ENCODE measurements at places on chromosomes 1 and 21.
A peak's percentile ranks its signal among the peaks of the same experiment; 100 is the strongest.

GRCh38 chr1:19309123-19309813, 2.7 kb downstream of the AKR7A2 start:
- peak; percentile 80 for DNase-seq

GRCh38 chr1:185874246-185874645, 140.1 kb downstream of the HMCN1 start:
- DNase-seq = no peak

- DNase-seq = no peak
Observed at GRCh38 chr1:44571712-44572571, 102.3 kb downstream of the TMEM53 start.

DNA sequence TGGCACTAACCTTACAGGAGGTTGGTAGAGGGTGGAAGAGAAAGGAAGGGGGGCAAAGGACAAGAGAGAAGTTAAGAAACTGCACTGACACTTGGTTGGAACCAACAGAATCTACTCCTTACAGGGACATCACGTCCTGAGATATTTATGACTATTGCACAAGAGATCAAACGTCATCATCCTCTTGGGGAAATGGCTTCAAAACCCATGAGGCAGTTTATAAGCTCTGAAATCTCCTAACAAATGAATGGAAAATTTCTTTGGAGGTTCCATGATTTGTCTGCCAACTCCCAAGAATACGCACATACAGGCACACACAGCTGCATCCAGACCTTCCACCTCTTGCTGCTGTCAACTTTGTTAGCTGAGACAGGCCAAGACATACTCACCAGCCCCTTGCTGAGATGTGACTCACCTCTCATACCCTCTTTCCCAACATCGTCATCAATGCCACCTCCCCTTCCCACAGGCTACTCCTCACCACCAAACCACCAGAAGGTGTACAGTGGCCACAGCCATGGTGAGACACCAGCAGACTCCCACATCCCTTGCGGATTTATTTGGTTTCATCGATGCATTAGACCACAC, 135.5 kb downstream of the SETD4 start:
- peak; percentile 72 for DNase-seq

- DNase-seq = no peak
Observed at GRCh38 chr1:1092894-1093609, 18.9 kb upstream of the RNF223 start.

GRCh38 chr1:160827418-160827817, 31.4 kb downstream of the LY9 start:
- DNase-seq = no peak

DNA sequence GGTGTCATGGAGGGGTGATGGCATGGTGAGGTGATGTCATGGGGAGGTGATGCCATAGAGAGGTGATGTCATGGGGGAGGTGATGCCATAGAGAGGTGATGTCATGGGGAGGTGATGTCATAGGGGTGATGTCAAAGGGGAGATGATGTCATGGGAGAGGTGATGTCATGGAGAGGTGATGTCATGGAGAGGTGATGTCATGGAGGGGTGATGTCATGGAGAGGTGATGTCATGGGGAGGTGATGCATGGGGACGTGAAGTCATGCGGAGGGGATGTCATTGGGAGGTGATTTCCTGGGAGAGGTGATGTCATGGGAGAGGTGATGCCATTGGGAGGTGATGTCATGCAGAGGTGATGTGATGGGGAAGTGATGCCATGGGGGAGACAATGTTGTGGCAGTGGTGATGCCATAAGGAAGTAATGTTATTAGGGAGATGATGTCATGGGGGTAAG, 92.1 kb upstream of the C1orf174 start:
- no peak for DNase-seq

DNA sequence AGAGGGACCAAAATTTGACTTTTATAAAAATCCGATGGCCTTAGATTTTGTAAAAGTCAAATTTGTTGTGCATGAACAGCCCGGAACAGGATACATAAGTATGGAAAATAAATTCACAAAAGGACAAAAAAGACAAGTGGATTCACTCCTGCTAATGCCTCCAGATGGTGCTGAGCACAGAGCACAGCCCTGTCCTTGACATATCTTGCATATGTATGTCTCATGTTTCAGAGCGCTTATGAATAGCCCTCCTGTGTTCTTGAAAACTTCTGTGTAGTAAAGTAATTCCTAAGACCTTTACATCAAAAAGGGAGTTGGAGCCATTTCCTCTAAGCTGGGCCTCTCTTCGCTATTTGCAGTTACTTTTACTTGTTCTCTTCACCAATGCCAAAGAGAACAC, 110.7 kb upstream of the RAB3GAP2 start:
- no peak for DNase-seq

DNA sequence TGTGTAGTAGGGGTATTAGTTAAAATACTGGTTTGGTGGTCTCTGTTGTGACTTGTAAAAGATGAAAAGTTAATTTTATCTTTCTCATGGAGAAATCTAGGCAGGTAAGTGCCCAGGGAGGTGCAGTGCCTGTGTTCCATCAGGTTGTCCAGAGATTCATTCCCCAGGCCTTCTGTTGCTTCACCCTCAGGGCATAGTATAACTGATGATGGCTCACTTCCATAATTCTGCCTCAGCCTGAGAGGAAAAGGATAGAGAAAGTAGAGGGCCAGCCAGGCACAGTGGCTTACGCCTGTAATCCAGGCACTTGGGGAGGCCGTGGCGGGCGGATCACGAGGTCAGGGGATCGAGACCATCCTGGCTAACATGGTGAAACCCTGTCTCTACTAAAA, 153.9 kb downstream of the FMN2 start:
- no peak for DNase-seq

DNA sequence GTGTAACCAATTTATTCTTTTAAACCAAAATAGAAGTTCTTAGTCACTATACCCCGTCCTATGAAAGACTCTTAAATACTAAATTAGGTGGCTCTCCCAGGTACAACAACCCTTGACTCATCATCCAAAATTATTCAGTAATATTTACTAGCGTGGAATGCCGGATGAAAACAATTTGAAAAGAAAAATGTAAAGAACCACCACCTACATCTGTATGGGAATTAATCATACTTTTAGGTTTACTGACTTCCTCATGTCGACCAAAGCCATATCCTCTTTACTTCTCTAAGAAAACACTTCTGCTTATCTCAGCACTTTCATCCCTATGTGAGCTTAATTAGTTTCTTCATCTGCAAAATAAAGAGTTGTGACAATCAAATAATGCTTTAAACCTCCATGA, 139.6 kb downstream of the AKT3 start:
- DNase-seq = no peak

GRCh38 chr1:118899340-118899739, 88.8 kb downstream of the TBX15 start:
- no peak for DNase-seq

- no peak for DNase-seq
Observed at GRCh38 chr1:227891223-227891954, 56.3 kb downstream of the WNT9A start.
